Neural cell (in vitro differentiated cells): ENCODE measurements at places on chromosomes 2 and 18. TPM values are rescaled to one million over a fixed set of nuclear protein-coding genes. Genes with fewer than 3 reads are reported as not detected.

The CROCC2 gene
- polyA plus RNA-seq, result 0.09 TPM in 1 of 2 replicates, not detected in the other

The AQP12A gene
- not detected in 2 replicates for polyA plus RNA-seq

The MROH2A gene
- polyA plus RNA-seq, result not detected in 2 replicates

The KYNU gene
- 0.18 and 0.25 TPM in 2 replicates for polyA plus RNA-seq

The THSD7B gene
- polyA plus RNA-seq, result 0.46 and 1.6 TPM in 2 replicates

The RAB27B gene
- polyA plus RNA-seq, result 37.3 and 53.4 TPM in 2 replicates

The FBXO15 gene
- 6.1 and 9.2 TPM in 2 replicates for polyA plus RNA-seq

The KANSL1L gene
- polyA plus RNA-seq, result 27.6 and 33.5 TPM in 2 replicates
